ENCODE measurements at places on chromosomes 5 and 9.

DNA sequence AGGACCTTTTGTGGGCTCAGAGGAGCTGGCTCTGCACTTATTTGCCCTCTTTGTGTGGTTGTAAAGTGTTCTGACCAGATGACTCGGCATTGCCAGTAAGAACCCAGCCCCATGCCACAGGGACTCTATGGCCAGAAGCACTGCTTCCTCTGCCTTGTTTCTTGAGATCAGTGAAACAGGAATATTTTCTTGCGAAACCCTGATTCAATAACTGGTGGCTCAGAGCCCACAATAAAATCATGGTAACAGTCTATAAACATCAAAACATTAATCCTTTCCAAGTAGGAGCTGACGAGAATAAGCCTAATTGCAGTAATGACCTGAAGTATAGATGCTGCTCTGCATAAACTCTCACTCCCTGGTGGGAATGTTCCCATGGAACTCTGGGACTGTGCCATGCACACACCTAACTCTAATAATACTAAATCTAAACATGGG, 344.3 kb downstream of the ZNF608 start:
- DNase-seq: peak; percentile 88

DNA sequence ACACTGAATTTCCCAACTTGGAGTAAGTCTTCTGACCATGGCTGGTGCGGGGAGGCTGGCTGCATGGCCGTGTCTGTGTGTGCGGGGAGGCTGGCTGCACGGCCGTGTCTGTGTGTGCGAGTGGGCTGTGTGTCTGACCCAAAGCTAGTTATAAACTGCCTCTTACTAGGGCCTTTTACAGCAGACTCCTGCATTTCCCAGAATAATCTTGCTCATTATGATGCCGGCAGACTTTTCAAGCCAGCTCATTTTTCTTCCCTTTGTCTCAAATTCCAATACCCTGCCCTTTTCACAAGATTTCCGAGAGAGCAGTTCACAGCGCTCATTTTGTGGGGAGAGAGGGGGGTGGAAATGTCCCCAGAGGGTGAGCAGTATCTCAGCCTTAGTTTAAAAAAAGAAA, 470.7 kb upstream of the BRINP1 start:
- DNase-seq: no peak

DNA sequence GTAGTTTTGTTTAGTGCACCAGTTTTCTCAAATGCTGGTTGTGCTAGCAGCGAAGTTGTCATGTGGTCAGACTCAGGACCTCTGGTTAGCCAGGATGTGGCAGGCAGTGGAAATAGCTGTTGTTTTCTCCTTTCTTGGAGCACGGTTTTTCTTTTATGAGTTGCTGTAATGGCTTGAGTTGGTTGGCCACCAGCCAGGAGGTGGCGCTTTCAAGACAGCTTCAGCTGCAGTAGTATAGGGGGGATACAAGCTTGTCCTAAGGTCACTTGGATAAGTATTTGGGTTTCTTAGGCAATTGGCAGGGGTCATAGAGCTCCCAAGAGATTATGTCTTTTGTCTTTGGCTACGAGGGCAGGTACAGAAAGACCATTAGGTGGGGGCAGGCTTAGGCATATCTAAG, 274.2 kb upstream of the TARS1 start:
- DNase-seq: no peak

DNA sequence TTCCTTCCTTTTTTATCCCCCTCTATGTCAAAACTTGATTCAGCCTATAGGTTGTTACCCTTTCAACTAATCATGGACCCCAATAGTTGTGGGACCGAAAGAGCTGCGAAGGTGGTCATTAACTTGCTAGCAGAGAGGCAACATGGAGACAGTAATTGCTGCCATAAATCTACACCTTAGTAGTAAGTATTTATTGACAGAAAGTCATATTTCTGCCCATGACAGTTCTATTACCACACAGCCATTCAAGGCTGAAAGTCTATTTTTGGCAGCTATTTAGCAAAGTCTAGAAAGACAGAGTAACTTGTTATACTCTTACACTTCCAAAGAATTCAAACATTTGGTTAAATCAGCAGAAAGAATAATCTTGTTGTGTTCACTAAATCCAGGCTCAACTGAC, 236.2 kb downstream of the PRELID2 start:
- no peak for DNase-seq

GRCh38 chr9:86185872-86186271, 73.6 kb downstream of the C9orf153 start:
- no peak for DNase-seq

- no peak for DNase-seq
These were observed 187.7 kb downstream of the BRINP1 start for GRCh38 chr9:119181561-119181960.

- DNase-seq: peak; percentile 50
These were observed 732 bp downstream of the SNAPC3 start for GRCh38 chr9:15423231-15423985.

GRCh38 chr9:98866435-98867102, 59.1 kb downstream of the GALNT12 start:
- DNase-seq: peak; percentile 49

DNA sequence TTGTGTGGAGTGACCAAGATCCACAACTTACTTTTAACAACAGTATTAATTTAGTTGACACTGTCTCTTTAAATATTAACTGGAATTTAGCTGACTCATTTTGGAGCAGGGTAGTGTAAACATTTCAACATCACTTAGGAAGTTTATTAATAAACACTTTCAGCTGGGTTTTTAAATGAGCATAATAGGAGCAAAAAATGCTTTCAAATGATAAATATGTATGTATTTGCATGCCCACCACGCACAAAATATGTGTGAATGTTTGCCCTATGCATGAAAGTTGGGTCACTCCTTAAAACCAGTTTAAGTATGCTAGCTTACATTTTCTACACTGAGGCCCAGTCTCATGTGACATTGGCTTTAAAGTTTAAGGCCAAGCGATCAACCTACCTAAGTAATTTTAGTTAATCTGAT, 2.9 kb downstream of the ZFAND5 start:
- peak; percentile 42 for DNase-seq

DNA sequence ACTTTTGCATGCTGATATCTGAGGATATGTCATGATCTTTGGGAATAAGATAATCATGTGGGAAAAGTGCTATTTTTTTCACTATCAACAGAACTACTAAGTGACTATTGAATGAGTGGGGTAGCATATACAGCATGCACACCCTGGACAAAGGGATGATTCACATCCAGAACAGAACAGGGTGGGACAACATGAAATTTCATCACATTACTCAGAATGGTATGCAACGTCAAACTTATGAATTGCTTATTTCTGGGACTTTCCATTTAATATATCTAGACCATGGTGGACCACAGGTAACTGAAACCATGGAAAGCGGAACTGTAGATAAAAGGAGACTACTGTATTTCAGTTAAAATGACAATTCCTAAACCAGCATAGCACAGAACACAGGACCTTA, 370.0 kb downstream of the HINT1 start:
- DNase-seq: no peak

- no peak for DNase-seq
These were observed 186.3 kb upstream of the EGFLAM start for GRCh38 chr5:38071831-38072694.

GRCh38 chr9:124710766-124711165, 60.3 kb downstream of the NR6A1 start:
- DNase-seq: no peak

- DNase-seq: no peak
These were observed 138.4 kb upstream of the IER5L start for GRCh38 chr9:129316281-129317030.

- peak; percentile 87 for DNase-seq
These were observed 1.1 kb downstream of the PRR7 start for GRCh38 chr5:177447611-177448243.

All from foreskin fibroblast (primary cell).